GM06990 (cell line): ENCODE measurements at places on chromosomes 11 and 22.

- DNase-seq = no peak
Measured at GRCh38 chr11:123641495-123641840, 13.0 kb downstream of the SCN3B start.

DNA sequence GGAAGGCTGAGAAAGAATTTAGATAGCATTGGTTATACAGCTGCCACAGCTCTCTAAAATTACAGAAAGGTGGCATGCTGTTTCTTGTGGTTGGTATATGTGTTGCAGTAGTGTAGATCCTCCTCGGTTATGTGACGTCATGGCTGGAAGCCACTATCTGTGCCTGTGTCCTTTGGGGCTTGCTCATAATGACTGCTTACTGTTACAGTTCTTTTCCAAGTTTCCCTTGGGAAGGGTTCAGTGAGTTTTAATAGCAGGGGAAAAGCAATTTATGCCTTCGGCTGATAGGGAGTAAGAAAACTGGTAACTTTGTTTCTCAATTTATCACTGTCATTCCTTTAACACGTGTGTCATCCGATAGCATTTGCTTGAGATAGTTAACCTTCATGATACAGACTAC, 47.2 kb downstream of the POLD3 start:
- no peak for DNase-seq

DNA sequence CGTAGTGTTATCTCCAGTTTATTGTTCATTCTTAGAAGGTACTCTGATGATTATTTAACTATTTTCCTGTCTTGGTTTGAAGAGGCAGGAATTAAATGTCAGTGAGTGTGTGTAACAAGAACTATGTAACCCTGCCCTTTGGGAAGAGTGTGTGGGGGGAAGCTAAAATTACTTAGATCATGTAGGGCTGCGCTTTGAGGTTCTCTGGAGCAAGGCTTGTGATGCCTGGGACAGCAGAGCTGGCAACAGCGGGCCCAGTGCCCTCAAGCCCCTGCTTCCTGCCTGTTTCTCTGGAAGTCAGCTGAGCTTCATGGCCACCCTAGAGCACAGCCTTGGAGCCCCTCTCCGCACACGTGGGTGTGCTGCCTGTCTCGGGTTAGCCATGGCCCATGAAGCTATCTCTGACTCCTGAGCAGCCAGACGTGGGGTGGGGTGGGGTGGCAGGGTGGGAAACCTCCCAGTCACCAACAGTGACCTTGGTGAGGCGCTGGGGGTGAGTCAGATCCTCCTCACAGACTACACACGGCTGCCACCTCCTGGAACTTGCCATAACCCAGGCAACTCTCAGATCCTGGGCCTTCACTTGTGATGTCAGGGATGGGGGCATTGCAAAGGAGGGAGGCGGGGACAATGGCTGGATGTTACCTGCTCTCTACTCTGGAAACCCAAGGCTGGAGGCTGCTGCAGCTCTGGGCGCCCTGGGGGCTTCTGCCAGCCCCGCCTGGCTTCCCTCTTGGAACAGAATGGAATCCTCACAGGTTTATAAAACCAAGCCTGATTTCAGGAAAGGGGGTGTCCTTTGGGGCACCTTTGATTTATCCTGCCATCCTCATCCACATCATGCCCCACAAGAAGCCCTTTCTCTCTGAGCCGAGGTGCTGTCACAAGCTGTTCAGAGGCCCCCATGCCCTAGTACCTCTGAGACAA, 88.6 kb downstream of the SNX19 start:
- DNase-seq = no peak

GRCh38 chr22:42637555-42637954, 2.8 kb downstream of the ATP5MGL start:
- DNase-seq = no peak

- DNase-seq = no peak
Measured at GRCh38 chr22:50102946-50103345, 13.1 kb downstream of the MOV10L1 start.

- DNase-seq = no peak
Measured at GRCh38 chr11:84173078-84173477, 886.9 kb upstream of the CCDC90B start.

GRCh38 chr22:27723708-27724107, 77.8 kb downstream of the MN1 start:
- no peak for DNase-seq

GRCh38 chr11:88411265-88411664, 73.7 kb upstream of the CTSC start:
- no peak for DNase-seq

DNA sequence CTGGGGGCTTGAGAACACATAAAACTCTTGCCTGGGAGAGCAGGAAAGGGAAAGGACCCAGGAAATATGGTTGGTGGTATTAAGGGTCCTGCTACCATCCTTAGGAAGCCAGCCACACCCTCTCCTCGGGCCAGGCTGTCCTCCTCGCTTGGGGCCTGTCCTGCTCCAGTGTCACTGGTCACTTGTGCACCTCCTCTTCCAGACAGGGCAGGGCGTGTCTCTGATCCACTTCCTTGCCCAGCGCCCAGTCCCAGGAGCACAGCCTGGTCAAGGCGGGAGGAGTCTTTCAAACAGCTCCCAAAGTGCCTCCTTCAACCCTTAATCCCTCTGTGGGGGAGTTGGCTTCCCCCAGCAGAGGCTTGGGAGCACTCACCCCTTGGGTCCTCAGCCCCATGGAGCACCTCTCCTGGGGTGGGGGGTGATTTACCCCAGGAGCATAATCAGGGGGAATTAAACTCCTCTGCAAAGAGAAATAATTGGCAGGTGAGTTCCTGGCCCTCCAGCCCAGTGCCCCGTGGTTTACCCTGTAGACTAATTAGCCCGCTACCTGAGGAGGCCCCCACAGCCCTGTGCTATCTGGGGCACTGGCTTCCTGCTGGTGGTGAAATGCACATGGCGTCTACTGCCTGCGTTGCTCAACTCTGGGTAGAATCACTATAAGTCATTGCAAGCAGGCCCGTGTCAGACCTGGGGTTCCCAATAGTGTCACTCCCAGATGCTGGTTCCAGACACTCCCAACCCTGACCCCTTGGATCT, 8.0 kb downstream of the TMPRSS6 start:
- no peak for DNase-seq

DNA sequence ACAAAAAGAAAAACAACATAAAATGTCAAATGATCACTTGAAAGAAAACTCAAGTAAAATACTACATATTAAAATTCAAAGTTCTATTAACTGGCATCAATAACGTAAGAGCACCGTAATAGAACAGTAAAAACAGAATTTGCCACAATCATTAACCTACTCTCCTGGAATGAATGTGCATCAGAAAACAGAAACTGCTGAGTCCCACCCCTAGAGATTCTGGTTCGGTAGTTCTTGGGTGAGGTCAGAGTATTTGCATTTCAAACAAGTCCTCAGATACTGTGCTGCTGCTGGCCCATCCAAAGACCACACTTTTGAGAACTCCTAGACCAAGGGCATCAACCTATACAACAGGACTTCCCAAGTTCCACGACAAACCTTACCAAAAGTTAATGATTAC, 23.5 kb downstream of the PITPNB start:
- DNase-seq = peak; percentile 48

DNA sequence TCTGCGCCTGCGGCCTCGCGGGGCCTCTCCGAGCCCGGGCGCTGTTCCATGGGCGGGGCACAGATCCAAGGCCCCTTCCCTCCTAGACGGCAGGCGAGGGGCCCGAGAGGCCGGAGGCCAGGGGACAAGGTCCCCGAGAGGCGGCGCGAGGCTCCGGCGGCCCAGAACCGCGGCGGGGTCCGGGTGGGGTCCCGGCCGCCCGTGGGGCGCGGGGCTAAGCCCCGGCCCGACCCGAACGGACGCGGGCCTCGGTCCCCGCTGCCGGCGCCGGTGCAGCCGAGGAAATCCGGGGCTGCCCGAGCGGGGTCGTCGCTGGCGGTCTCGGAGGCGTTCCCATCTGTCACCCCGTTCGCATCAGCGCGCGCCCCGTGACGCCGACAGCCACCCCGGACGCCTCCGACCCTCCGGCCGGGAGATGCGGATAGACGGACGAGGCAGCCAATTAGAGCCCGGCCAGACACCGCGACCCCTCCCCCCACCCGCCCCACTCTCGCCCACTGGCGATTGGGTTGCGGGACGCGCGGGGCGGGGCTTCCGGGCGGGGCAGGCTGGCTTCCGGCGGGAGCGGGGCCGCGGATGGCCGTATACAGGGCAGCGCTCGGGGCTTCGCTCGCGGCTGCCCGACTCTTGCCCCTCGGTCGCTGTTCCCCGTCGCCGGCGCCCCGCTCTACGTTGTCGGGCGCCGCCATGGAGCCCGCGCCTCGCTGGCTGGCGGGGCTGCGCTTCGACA, at the start of gene SELENOO:
TSS of gene SELENOO (plus strand) at position 551 of the 730 bp plus-strand sequence. CDS start at position 577, 26 bp downstream.
- peak; percentile 96 for DNase-seq
